ENCODE measurements at places on chromosomes 6 and 20. TPM values are rescaled to one million over a fixed set of nuclear protein-coding genes. Genes with fewer than 3 reads are reported as not detected.

GRCh38 chr6:72589096-72589495, 32.8 kb upstream of the KCNQ5 start:
- no peak for DNase-seq
- no peaks in the 10 kb centered on the region for H3K36me3 ChIP-seq
- no peaks in the 10 kb centered on the region for H3K4me1 ChIP-seq
- H3K27ac ChIP-seq, result no peak overlapping the region
- H3K27me3 ChIP-seq, result no peaks in the 10 kb centered on the region

GRCh38 chr6:118469468-118469867, 78.6 kb upstream of the PLN start:
- H3K27me3 ChIP-seq, result no peaks in the 10 kb centered on the region
- no peak overlapping the region for H3K27ac ChIP-seq
- DNase-seq, result no peak
- no peaks in the 10 kb centered on the region for H3K4me1 ChIP-seq

DNA sequence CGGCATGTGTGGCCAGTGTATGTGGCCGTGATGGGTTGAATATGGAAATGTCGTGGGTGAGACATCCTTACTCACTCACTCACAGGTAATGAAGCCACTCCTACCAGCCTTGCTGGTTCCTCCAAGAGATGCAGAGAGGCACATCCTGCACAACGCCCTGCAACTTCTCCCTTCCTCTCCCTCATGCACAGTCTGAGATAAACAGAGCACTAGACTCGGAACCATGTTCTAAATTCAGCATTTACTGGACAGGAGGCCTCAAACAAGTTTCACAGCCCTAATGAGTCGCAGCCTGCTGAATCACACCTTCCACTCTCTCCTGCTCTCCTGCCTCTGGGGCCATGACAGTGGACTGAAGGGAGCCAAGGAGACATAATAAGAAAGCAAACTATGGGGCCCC, 91.2 kb downstream of the ISM1 start:
- H3K4me1 ChIP-seq, result no peaks in the 10 kb centered on the region
- H3K27me3 ChIP-seq, result no peaks in the 10 kb centered on the region
- no peak overlapping the region for H3K27ac ChIP-seq
- no peaks in the 10 kb centered on the region for H3K36me3 ChIP-seq
- H3K4me3 ChIP-seq, result no peak overlapping the region
- no peak for DNase-seq

- DNase-seq, result no peak
- no peaks in the 10 kb centered on the region for H3K36me3 ChIP-seq
- H3K4me1 ChIP-seq, result peaks cover 13% of the 10 kb centered on the region
- peaks cover 84% of the 10 kb centered on the region for H3K27me3 ChIP-seq
Observed at GRCh38 chr6:30470968-30471367, 18.3 kb upstream of the HLA-E start.

- no peaks in the 10 kb centered on the region for H3K36me3 ChIP-seq
- no peak overlapping the region for H3K4me3 ChIP-seq
- DNase-seq, result peak; percentile 67
- no peaks in the 10 kb centered on the region for H3K4me1 ChIP-seq
- no peak overlapping the region for H3K27ac ChIP-seq
- H3K27me3 ChIP-seq, result no peaks in the 10 kb centered on the region
Observed at GRCh38 chr20:59782986-59783640, 150.3 kb downstream of the SYCP2 start.

DNA sequence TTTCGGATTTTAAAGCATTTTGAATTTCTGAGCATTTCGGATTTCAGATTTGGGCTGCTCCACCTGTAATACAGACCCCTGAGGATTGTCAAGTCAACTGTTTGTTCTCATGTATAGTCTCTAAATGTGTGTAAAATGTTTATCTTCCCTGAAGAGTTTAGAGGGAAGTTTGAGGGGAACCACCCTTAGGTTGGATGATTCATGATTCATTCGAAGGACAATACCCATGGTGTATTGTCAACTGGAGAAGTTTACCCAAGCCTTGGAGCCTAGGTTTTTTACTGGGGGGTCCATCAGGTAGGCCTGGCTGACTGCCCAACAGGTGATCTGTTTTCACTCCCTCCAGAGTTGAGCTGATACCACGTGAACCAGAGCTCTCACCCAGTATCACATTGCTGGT, 18.9 kb downstream of the GSTA4 start:
- no peak for DNase-seq
- H3K36me3 ChIP-seq, result no peaks in the 10 kb centered on the region
- no peak overlapping the region for H3K27ac ChIP-seq
- H3K4me1 ChIP-seq, result no peaks in the 10 kb centered on the region

- peaks cover 25% of the 10 kb centered on the region for H3K36me3 ChIP-seq
- no peak overlapping the region for H3K4me3 ChIP-seq
- H3K4me1 ChIP-seq, result peaks cover 21% of the 10 kb centered on the region
- H3K27ac ChIP-seq, result no peak overlapping the region
Observed at GRCh38 chr20:62876902-62877816, 15.5 kb upstream of the TCFL5 start.

DNA sequence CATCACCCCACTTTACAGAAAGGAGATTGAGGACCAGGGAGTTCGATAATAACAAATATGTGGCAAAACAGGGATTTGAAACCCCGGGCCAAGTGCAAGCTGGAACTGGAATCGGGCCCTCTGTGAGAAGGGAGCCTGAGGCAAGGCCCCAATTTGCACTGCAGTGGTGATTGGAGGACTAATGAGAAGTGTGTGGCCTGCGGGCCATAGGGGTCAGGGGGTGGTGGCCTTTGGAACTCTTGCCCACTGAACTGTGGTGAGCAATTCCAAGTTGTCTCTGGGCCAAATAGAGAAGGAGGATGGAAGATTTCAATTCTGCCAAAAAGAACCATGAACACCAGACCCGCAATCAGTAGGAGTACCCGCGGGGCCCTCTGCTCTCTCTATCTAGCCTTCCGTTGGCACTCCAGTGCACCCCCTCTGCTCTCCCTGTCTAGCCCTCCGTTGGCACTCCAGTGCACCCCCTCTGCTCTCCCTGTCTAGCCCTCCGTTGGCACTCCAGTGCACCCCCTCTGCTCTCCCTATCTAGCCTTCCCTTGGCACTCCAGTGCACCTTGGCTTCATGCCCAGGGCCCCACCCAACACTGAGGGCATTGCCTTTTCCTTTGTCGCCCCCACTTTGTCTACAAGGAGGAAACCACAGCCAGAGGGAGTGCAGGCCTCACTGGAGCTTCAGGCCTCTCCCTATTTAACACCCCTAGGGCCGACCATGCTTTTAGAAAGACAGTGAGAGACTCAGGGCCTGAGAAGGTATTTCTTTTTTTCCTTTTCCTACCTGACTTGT, 6.0 kb upstream of the PTPRA start:
- H3K4me3 ChIP-seq, result no peak overlapping the region
- peaks cover 44% of the 10 kb centered on the region for H3K36me3 ChIP-seq
- H3K27ac ChIP-seq, result no peak overlapping the region

DNA sequence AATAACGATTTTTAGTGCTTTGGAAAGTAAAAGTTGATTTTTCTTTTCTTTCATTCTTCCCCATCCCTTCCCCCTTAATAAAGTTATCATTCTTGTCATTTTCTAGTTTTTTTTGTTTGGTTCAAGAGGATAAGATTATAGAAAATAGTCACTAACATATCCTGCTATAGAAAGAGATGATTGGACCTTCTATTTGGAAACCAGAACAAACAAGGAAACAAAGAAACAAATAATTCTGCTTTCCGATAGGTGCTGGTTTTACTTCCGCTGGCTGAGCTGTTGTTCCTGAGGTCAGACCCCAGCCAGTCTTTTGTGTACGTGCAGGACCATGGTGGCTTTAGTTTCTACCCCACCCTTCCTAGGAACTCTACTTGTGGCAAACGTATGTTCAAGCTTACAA, at the start of gene CDH26:
CDH26 (plus strand) TSS at position 301 of the 400 bp plus-strand sequence. CDS start 304 bp downstream, outside the sequence.
- peaks cover 8% of the 10 kb centered on the region for H3K4me1 ChIP-seq
- no peaks in the 10 kb centered on the region for H3K36me3 ChIP-seq
- H3K27me3 ChIP-seq, result no peaks in the 10 kb centered on the region
- H3K27ac ChIP-seq, result no peak within 1 kb of the TSS
- H3K4me3 ChIP-seq, result no peak within 1 kb of the TSS
- no peak for DNase-seq

GRCh38 chr20:41552295-41553068, 65.7 kb downstream of the CHD6 start:
- H3K36me3 ChIP-seq, result peaks cover 5% of the 10 kb centered on the region
- DNase-seq, result no peak
- no peak overlapping the region for H3K27ac ChIP-seq
- no peaks in the 10 kb centered on the region for H3K27me3 ChIP-seq
- H3K4me3 ChIP-seq, result no peak overlapping the region
- peaks cover 19% of the 10 kb centered on the region for H3K4me1 ChIP-seq

Gene PPP1R18
- 29.9 TPM for total RNA-seq

Gene OR2H1
- not detected for total RNA-seq

Gene CCN6
- total RNA-seq, result 0.25 TPM

Gene GSTA5
- not detected for total RNA-seq

Gene CDH4
- 3.1 TPM for total RNA-seq

Gene CPNE5
- total RNA-seq, result 0.48 TPM

Gene PSORS1C2
- 63.0 TPM for total RNA-seq

Gene GRIK2
- total RNA-seq, result 2.3 TPM
